ENCODE measurements at places on chromosomes 6 and 20.
A peak's percentile ranks its signal among the peaks of the same experiment; 100 is the strongest.

DNA sequence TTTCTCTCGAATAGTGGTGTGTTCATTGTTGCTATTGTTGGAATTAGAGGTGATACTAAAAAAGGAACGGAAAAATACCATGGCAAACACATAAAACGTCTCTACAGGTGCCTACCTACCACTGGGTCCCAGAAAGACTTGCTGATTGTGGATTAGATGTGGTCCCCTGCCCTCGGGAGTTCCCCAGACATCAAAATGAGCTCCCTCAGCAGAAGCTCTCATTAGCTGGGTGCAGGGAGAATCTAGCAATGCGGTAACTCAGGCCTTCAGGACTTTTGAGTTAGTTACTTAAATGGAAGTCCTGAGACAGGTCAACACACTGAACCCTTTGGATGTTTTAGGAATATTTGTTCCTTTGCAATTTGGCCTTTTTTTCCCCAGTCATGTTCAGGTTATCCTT is 6.1 kb downstream of the IRF4 start:
- DNase-seq: no peak

- peak; percentile 41 for DNase-seq
These were observed 42.8 kb downstream of the HLA-DPB1 start for GRCh38 chr6:33118525-33119123.

DNA sequence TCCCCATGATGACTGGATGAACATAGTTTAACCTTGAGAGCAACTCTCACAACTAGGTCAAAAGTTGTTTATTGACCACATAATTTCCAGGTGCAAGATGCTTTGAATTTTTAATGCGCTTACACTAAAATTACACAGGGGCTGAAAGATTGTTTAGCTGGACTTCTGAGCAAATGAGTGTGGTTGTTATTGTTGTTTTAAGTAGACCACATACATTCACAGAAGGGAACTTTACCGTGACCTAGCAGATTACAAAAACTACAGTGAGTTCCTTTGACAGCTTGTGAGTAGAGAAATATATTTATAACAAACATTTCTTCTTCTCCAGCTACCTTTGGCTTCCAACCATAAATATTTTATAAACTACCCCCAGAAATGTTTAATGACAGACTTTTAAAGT is 178.9 kb downstream of the UST start:
- no peak for DNase-seq

DNA sequence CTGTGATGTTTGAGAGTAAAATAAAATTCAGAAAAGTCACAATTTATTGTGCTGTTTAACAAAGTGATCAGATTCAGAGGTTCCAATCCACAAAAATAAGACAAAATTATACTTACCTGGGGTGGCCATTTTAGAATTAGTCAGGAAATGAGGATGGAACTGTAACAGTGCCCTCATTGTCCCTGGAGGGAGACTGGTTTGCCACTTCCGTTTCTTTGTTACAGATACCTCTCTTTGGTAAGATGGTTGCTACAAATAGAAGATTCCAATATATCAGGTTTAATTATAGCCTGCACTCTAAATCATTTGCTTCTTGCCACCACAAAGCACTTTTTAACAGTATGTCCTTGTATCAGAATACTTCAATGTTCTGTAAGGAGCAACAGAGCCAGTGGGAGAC is 95.6 kb downstream of the CTNNBL1 start:
- DNase-seq: no peak

GRCh38 chr6:11263291-11263775 is 30.9 kb upstream of the NEDD9 start:
- peak; percentile 51 for DNase-seq

GRCh38 chr20:63750807-63751470 is 11.4 kb downstream of the SLC2A4RG start:
- DNase-seq: no peak

- DNase-seq: no peak
These were observed 54.5 kb upstream of the EYA2 start for GRCh38 chr20:46840054-46840729.

- DNase-seq: no peak
These were observed 318.0 kb downstream of the HTR1B start for GRCh38 chr6:77145244-77145643.

DNA sequence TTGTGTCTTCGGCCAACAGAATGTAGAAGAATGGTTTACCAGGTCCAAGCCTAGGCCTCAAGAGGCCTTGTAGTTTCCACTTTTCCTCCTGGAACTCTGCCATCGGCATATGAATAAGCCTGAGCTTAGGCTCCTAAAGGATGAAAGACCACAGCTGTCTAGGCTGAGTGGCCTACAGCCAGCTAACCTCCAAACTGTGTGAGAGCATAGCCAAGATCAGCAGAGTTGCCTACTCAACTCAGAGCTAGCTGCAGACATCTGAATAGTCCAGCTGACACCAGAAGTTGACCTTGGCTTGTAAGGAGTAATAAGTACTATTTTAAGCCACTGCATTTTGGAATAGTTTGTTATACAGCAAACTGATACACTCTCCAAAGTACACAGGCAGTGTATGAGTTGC is 52.6 kb upstream of the SMIM29 start:
- no peak for DNase-seq

DNA sequence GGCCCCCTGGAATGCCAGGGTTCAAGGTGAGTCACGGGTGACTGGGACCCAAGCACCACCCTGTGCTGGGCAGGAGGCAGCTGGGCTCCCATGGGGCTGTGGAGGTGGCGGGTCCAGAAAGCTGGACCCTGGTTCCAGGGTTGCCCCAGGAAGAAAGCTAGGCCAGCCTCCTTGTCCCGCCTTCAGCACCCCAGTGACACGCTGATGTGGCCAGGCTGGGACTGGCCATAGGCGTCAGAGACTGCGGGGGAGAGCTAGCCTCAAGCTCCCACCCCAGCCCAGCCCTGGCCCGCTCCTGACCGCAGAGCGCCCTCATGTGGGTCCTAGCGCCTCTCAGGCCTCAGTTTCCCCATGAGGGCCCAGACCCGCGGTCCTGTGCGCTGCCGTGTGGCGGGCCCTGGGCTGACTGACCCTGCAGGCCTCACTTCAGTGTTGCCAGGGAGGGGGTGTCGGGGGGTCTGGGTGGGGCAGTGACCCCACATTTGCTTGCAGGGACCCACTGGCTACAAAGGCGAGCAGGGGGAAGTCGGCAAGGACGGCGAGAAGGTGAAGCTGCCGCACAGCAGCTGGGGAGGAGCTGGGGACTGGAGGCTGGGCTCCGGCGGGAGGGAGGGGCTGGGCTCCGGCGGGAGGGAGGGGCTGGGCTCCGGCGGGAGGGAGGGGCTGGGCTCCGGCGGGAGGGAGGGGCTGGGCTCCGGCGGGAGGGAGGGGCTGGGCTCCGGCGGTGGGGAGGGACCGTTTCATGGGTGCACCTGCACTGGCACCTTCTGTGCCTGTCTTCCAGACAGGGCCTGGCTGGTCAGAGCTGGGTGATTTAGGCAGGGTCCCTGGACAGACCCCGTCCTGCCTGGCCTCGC is 7.9 kb downstream of the COL9A3 start:
- peak; percentile 77 for DNase-seq

DNA sequence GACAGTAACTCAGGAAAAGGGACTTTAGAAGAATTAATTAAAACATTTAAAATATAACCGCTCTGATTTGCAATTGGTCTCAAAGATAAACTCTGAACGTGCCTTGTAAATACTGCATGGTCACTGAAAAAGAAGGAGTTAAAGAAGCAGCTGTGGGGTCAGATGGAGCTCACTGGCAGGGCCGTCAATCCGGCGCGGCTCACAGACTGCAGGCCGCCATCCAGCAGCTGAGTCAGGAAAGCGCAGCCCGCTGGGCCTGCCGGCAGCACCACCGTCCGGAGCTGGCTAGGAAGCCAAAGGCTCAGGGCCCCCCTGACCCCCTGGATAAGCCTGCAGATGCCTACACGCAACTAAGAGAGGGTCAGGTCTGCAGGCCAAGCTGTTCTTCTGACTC is 54.2 kb upstream of the FRMD1 start:
- no peak for DNase-seq

DNA sequence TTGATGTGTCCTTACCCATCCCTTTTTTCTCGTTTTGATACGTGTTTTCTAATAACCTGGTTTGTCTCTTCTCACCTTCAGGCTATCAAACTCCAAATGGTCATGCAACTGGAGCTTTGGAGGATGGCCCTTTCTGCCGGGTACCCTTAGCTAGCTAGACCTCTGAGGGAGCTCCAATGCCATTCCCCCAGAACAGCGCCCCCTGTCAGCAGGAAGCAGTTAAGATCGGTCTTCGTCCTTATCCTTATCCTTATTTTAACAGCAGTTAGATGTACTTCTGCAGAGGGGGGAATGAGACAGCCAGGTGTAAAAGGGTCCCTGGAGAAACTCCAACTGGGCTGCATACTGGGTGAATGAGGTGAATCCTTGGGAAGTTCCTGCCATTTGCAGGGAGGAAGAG is 37.2 kb downstream of the SEL1L2 start:
- DNase-seq: no peak

DNA sequence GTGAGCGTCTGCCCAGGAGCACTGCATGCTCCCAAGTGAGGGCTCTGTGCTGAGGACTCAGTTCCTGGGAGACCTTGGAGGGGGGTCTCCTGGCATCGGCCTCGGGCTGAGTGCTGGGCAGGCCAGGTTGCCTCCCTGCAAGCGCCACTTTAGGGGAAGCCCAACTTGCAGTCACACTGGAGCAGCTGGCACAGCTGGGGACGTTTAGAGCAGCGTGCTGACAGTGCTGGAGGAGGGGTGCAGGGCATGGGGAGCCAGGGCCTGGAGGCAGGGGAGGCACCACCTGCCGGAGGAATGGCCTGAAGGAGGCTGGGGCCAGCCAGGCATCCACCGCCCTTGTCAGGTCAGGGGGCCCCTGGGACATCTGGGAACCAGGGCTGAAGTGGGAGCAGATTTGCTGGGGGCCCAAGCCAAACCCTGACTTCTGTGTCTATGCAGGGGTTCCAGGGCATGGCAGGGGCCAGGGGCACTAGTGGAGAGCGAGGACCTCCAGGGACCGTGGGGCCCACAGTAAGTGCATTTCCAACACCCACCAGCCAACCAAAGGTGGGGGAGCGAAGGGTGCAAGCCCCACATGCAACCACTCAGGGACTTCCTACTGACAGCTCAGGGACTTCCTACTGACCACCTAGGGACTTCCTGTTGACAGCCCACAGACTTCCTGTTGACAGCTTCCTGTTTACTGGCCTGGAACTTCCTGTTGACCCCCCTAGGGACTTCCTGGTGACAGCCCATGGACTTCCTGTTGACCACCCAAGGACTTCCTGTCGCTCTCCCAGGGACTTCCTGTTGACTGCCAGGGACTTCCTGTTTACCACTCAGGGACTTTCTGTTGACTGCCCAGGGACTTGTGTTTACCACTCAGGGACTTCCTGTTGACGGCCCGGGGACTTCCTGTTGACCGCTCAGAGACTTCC is 33.6 kb downstream of the COL20A1 start:
- no peak for DNase-seq

DNA sequence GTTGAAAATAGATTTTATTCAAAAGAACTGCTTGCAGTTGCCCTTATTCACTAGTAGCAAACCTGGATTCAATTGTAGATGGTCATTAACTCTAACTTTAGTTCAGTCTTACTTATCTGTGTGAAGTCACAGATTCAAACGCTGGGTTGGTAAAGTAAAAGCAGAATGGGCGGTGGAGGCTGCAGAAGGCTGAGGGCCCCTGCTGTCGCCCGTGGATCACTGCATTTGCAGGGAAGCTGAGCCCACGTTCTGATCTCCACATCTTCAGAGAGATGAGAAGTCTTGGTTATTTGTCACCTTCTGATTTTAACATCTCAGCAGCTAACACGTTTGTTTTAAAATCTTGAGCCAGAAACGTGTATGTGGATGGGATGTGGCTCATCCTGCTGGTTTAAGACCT is 75.1 kb downstream of the SNX9 start:
- no peak for DNase-seq

DNA sequence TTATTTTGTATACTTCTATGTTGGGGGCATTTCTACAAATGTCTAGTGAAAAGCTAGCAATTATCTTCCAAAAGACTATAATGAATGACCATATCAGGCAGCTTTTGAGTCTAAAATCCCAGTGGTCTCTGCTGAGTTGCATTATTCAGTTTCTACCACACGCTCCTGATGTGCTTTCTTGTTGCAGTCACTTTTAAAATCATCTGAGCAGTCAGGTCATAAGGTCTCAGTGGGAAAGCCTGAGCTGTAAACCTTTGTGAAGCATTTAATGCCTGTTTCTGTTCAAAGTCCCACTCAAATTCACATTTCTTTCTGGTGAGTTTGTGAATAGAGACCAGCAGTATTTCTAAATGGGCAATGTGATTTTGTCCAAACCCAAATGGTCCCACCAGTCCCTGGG is 1681.5 kb downstream of the HACE1 start:
- no peak for DNase-seq

DNA sequence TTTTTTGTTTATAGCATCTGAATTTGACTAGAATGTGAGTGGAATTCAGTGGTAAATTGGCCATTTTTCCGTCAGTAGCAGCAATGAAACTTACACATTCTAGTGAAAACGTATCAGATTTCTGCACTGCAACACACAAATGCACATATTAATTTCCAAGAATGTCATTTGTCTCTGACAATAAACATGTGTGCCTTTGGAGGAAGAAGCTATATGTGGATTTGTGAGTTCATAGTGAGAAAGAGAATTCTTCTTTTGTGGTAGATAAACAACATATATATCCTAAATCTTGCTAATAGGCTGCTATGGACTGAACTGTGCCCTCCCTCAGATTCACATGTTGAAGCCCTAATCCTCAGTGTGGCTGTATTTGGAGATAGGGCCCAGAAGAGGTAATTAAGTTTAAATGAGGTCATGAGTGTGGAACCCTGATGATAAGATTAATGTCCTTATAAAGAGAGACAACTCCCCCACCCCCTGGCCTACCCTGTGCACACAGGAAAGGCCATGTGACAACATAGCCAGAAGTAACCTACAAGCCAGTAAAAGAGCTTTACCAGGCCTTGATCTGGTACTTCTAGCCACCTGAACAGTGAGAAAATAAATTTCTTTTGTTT is 200.2 kb upstream of the EYA4 start:
- DNase-seq: no peak

GRCh38 chr6:42345696-42346416 is 105.9 kb downstream of the TRERF1 start:
- DNase-seq: no peak

GRCh38 chr6:35707714-35708407 is 19.1 kb upstream of the FKBP5 start:
- no peak for DNase-seq

Data from Calu3 (cell line).